ENCODE measurements at places on chromosomes 13 and 19. TPM values are rescaled to one million over a fixed set of nuclear protein-coding genes. Genes with fewer than 3 reads are reported as not detected.

MED29 gene
- 30.3 TPM for total RNA-seq

RASIP1 gene
- 0.63 TPM for total RNA-seq

LHB gene
- total RNA-seq, result not detected

PDE4C gene
- total RNA-seq, result not detected

OVOL3 gene
- not detected for total RNA-seq

TMEM238 gene
- 12.1 TPM for total RNA-seq

RRAS gene
- 5.4 TPM for total RNA-seq

MUC16 gene
- not detected for total RNA-seq

GRK1 gene
- 0.19 TPM for total RNA-seq

TRPC4 gene
- total RNA-seq, result not detected

CNMD gene
- not detected for total RNA-seq

ICAM4 gene
- 0.91 TPM for total RNA-seq

PSG6 gene
- not detected for total RNA-seq

BORCS8 gene
- 34.6 TPM for total RNA-seq

GRIN2D gene
- total RNA-seq, result 0.17 TPM

GARIN5A gene
- 0.34 TPM for total RNA-seq

NLRP5 gene
- not detected for total RNA-seq

DENND1C gene
- 59.8 TPM for total RNA-seq

B3GNT3 gene
- total RNA-seq, result not detected

TPTE2 gene
- not detected for total RNA-seq

NUMBL gene
- 15.2 TPM for total RNA-seq

GNA15 gene
- total RNA-seq, result 2.9 TPM

MLLT1 gene
- total RNA-seq, result 59.6 TPM

CEACAM8 gene
- not detected for total RNA-seq

SLC5A5 gene
- total RNA-seq, result 1.0 TPM

GET3 gene
- 91.0 TPM for total RNA-seq

PGLYRP2 gene
- not detected for total RNA-seq

CYP4F8 gene
- not detected for total RNA-seq

SHISA7 gene
- not detected for total RNA-seq

ZNF813 gene
- 5.7 TPM for total RNA-seq

FCGBP gene
- 2.1 TPM for total RNA-seq

POLD1 gene
- total RNA-seq, result 183 TPM

PSG7 gene
- not detected for total RNA-seq
